Kidney glomerular epithelial cell (primary cell): ENCODE measurements at places on chromosomes 4 and X.

GRCh38 chr4:106529348-106530023 is 160.9 kb upstream of the GIMD1 start:
- DNase-seq: peak; percentile 72

GRCh38 chr4:100190643-100191600 is 654 bp upstream of the DDIT4L start:
- no peak for DNase-seq

DNA sequence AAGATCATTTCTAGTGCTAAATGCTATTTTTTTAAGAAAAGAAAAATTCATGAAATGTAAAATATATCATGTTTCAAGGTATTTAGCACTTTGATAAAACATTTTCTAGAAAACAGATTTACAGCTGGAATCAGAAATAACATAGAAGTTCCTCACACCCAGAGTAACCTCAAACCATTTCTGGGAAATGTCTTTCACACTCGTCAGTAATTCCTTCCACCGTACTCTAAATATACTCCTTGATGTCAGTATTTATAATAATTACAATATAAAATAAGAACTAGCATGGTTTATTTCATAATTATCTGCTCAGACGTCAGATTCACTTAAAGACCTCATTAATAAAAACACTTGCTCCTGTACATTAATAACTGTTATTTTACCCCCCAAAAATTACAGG is 103.9 kb downstream of the ADGRA3 start:
- DNase-seq: no peak

GRCh38 chr4:173301518-173302201 is 32.5 kb downstream of the HMGB2 start:
- peak; percentile 27 for DNase-seq

GRCh38 chr4:184893801-184894571 is 68.2 kb upstream of the ACSL1 start:
- DNase-seq: no peak
